ENCODE measurements at places on chromosomes 13 and 19. TPM values are rescaled to one million over a fixed set of nuclear protein-coding genes. Genes with fewer than 3 reads are reported as not detected.
A peak's percentile ranks its signal among the peaks of the same experiment; 100 is the strongest.

FBXO27 gene
- total RNA-seq, result 0.28 TPM

CGB2 gene
- total RNA-seq, result not detected

ERFL gene
- not detected for total RNA-seq

DNA sequence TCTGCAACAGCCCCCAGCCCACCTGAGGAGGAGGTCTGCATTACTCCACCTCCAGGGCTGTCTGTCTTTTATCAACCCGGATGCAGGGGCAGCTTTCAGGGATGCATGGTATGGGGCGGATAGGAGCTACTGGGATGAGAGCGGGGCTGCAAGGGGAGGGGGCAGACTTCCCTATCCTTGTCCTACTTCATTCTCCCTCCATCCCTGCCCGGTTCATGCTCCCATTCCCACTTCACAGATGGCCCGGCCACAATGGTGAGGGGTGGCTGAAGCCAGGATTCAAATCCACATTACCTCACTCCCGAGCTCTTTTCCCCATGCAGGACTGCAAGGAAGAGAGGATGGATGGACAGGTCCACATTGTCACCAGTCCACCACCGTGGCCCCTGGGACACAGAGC is 40.5 kb upstream of the VSTM2B start:
- no peaks in the 10 kb centered on the region for H3K27me3 ChIP-seq
- no peaks in the 10 kb centered on the region for H3K4me1 ChIP-seq
- H3K36me3 ChIP-seq, result no peaks in the 10 kb centered on the region

DNA sequence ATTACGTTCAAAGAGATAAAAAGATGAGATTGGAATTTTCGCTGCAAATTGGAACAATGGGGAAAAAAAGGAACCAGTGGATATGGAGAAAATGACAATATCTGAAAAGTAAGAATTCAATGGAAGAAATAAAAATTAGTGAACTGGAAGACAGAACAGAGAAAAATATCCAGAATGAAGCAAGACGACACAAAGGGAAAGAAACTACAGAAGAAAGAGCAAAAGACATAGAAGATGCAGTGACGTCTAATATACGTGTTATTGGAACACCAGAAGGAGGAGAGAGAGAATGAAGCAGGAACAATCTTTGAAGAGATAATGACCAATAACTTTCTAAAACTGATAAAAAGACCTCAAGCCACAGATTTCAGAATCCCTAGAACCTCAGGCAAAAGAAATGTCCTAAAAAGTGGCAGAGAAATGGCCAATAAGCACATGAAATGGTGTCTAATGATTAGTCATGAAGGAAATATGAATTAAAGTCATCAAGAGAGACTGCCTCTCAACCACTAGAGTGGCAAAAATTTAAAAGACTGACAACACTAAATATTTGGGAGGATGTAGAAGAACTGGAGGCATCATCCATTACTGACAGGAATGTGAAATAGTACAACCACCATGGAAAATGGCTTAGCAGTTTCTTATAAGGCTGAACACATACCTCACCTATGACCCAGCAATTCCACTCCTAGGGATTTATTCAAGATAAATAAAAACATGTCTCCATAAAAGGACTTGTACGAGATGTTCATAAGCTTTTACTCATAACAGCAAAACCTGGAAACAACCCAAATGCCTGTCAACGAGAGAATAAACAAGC is 56.5 kb downstream of the GADD45B start:
- H3K27me3 ChIP-seq, result no peaks in the 10 kb centered on the region
- H3K27ac ChIP-seq, result peak overlapping the region; percentile 87
- H3K36me3 ChIP-seq, result no peaks in the 10 kb centered on the region
- peaks cover 36% of the 10 kb centered on the region for H3K4me1 ChIP-seq
- peak overlapping the region; percentile 0 for H3K4me3 ChIP-seq
- peak; percentile 95 for DNase-seq

- H3K4me3 ChIP-seq, result peak overlapping the region; percentile 64
- H3K36me3 ChIP-seq, result peaks cover 69% of the 10 kb centered on the region
- peak; percentile 34 for DNase-seq
- peaks cover 25% of the 10 kb centered on the region for H3K4me1 ChIP-seq
- no peaks in the 10 kb centered on the region for H3K27me3 ChIP-seq
- H3K27ac ChIP-seq, result peak overlapping the region; percentile 64
These were observed 512.1 kb downstream of the IRS2 start for GRCh38 chr13:109274188-109274821.

- H3K4me1 ChIP-seq, result peaks cover 6% of the 10 kb centered on the region
- no peaks in the 10 kb centered on the region for H3K27me3 ChIP-seq
- no peak for DNase-seq
These were observed 16.0 kb downstream of the GNA15 start for GRCh38 chr19:3151563-3152418.

GRCh38 chr19:32876919-32877285 is 7.3 kb upstream of the SLC7A9 start:
- H3K4me1 ChIP-seq, result no peaks in the 10 kb centered on the region
- DNase-seq, result no peak
- no peak overlapping the region for H3K27ac ChIP-seq
- H3K4me3 ChIP-seq, result no peak overlapping the region

GRCh38 chr19:43664018-43664417 is 6.0 kb downstream of the PLAUR start:
- H3K27me3 ChIP-seq, result no peaks in the 10 kb centered on the region
- H3K4me3 ChIP-seq, result no peak overlapping the region
- DNase-seq, result no peak
- H3K4me1 ChIP-seq, result peaks cover 10% of the 10 kb centered on the region
- H3K36me3 ChIP-seq, result peaks cover 68% of the 10 kb centered on the region

ZNF99 gene
- total RNA-seq, result not detected

DNA sequence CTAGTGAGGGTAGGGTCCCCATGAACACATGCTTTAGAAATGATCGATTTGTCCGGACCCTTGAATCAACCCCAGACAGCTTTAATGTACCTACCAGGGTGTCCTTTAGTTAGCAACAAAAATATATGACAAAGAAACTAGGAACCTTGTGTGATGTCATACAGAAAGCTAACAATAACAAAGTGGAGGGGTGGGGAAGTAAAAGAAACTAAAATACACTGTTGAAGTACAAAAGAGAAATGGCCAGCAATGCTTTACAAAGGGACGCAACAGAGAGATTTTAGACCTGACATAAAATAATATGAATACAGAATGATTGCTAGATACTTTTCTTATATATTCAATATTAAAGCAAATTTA is 40.0 kb downstream of the DZIP1 start:
- H3K4me1 ChIP-seq, result peaks cover 56% of the 10 kb centered on the region
- peaks cover 18% of the 10 kb centered on the region for H3K36me3 ChIP-seq
- H3K27ac ChIP-seq, result peak overlapping the region; percentile 85
- no peak for DNase-seq

SPIB gene
- not detected for total RNA-seq

DNA sequence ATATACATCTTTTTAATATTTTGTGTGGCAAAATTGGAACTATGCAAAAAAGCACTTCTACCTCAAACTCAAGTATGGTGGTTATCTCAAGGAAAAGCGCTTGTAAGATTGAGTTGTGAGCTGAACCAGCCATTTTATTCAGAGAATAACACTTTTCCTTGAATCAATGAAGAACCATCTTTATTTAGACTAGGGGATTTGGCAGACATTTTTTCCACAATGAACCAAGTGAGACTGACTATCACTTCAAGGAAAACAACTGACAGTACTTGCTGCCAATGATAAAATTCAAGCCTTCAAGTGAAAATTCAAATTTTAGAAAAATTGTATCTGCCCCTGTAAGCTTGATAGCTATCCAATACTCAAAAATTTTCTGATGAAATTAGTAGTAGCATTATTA is 23.2 kb upstream of the SERTM1 start:
- no peak overlapping the region for H3K4me3 ChIP-seq
- no peak for DNase-seq
- H3K27me3 ChIP-seq, result no peaks in the 10 kb centered on the region
- H3K4me1 ChIP-seq, result no peaks in the 10 kb centered on the region

GRCh38 chr13:97142452-97142851 is 79.7 kb upstream of the MBNL2 start:
- peaks cover 9% of the 10 kb centered on the region for H3K27me3 ChIP-seq
- H3K27ac ChIP-seq, result no peak overlapping the region
- no peak overlapping the region for H3K4me3 ChIP-seq
- no peaks in the 10 kb centered on the region for H3K36me3 ChIP-seq
- peaks cover 8% of the 10 kb centered on the region for H3K4me1 ChIP-seq

FOSB gene
- 13.3 TPM for total RNA-seq

- DNase-seq, result no peak
- no peaks in the 10 kb centered on the region for H3K27me3 ChIP-seq
- H3K36me3 ChIP-seq, result no peaks in the 10 kb centered on the region
- no peaks in the 10 kb centered on the region for H3K4me1 ChIP-seq
These were observed 34.4 kb upstream of the ZNF562 start for GRCh38 chr19:9709305-9709704.

LYPD3 gene
- 3.1 TPM for total RNA-seq

SULT2A1 gene
- total RNA-seq, result not detected

DNA sequence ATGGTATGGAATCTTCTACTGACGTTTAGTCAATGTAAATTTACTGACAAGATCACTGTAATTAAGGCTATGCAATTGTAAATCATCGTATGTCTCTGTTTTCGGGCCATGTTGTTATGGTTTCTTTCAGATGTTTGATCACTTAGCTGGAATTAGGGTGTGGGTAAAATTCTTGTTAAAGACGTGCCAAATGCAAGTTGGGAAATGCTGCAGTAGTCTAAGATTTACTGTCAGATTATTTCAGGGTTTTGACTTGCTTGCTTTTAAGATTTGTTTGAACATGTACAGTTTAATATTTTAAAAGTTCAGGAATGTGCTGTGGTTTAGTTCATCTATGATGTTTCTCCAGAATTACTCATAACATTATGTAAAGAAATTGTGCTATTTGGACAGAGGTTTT is 10.8 kb downstream of the NDFIP2 start:
- H3K36me3 ChIP-seq, result no peaks in the 10 kb centered on the region
- peak overlapping the region; percentile 53 for H3K4me3 ChIP-seq
- H3K27me3 ChIP-seq, result no peaks in the 10 kb centered on the region
- peak overlapping the region; percentile 100 for H3K27ac ChIP-seq
- peak; percentile 81 for DNase-seq
- peaks cover 75% of the 10 kb centered on the region for H3K4me1 ChIP-seq
